ENCODE measurements at places on chromosomes 4 and X. TPM values are rescaled to one million over a fixed set of nuclear protein-coding genes. Genes with fewer than 3 reads are reported as not detected.

SPIN3 gene
- 11.3 TPM for total RNA-seq

STPG2 gene
- total RNA-seq = 0.05 TPM

PRDM8 gene
- total RNA-seq = 11.9 TPM

ZMYM3 gene
- total RNA-seq = 20.2 TPM

MAGEA2B gene
- total RNA-seq = not detected

RCHY1 gene
- total RNA-seq = 38.0 TPM

SPATA4 gene
- under 0.01 TPM for total RNA-seq

FGG gene
- not detected for total RNA-seq

CD40LG gene
- total RNA-seq = not detected

HEPH gene
- total RNA-seq = 109 TPM

SASH3 gene
- not detected for total RNA-seq

CYBB gene
- not detected for total RNA-seq

DKK2 gene
- 0.92 TPM for total RNA-seq

SCD5 gene
- total RNA-seq = 12.2 TPM

NOX1 gene
- total RNA-seq = not detected

ZAR1 gene
- total RNA-seq = not detected

GAGE12E gene
- total RNA-seq = not detected

RNF150 gene
- 1.0 TPM for total RNA-seq

UGT2B10 gene
- total RNA-seq = not detected

NKX1-1 gene
- not detected for total RNA-seq

PRIMPOL gene
- total RNA-seq = 15.1 TPM

TRPC5OS gene
- total RNA-seq = not detected

RAB39B gene
- 0.69 TPM for total RNA-seq

DDX3X gene
- 249 TPM for total RNA-seq

PAGE4 gene
- not detected for total RNA-seq

CT45A2 gene
- total RNA-seq = not detected

GUCY1A1 gene
- 0.78 TPM for total RNA-seq

SLC6A14 gene
- total RNA-seq = not detected
